Foreskin melanocyte (primary cell): ENCODE measurements at places on chromosomes 12 and 14.

DNA sequence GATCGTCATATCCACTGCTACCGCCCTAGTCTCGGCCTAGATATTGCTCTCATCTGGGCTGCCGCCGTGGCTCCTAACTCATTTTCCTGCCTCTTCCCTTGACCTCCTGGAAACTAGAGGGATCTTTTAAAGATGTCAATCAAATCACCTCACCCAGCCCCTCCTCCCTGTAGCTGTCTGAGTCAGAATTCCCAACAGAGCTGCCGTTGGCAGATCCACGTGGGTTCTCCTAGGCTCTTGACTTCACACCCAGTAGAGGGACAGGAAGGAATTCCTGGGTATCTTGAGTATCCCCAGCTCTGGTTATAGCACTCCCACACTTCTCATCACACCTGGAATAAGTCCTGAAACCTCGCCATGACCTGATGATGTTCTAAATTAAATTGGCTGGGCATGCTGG is 11.9 kb downstream of the TGFB3 start:
- no peak for DNase-seq

GRCh38 chr12:33265033-33265731 is 174.4 kb downstream of the SYT10 start:
- DNase-seq: no peak

GRCh38 chr12:132356691-132357622 is 27.6 kb upstream of the GALNT9 start:
- DNase-seq: no peak

DNA sequence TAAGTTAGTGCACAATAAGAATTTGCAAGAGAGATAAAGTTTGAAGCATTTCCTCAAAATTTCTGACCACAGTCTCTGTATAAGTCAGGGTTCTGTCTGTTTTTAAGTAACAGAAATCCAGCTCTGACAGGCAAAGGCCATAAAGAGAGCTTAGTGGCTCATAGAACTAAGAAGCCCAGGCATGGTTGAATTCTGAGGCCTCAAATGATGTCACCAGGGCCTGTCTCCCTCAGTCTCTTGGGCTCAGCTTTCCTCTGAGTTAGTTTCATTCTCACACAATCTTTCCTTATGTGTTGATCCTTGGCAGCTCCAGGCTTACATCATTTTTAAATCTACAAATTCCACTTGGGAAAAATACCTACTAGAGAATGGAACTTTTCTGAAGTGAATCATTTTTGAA is 173.4 kb upstream of the ATP2B1 start:
- no peak for DNase-seq

- peak; percentile 11 for DNase-seq
Measured at GRCh38 chr12:46933947-46934346, 108.2 kb upstream of the SLC38A4 start.

- DNase-seq: peak; percentile 4
Measured at GRCh38 chr14:89598548-89599186, 181.6 kb upstream of the FOXN3 start.

GRCh38 chr12:51974646-51975045 is 23.1 kb downstream of the ACVR1B start:
- DNase-seq: no peak

GRCh38 chr14:98913967-98914650 is 357.9 kb downstream of the BCL11B start:
- DNase-seq: peak; percentile 88

- DNase-seq: peak; percentile 92
Measured at GRCh38 chr12:120286768-120287490, 4.8 kb downstream of the RNU4-2 start.

DNA sequence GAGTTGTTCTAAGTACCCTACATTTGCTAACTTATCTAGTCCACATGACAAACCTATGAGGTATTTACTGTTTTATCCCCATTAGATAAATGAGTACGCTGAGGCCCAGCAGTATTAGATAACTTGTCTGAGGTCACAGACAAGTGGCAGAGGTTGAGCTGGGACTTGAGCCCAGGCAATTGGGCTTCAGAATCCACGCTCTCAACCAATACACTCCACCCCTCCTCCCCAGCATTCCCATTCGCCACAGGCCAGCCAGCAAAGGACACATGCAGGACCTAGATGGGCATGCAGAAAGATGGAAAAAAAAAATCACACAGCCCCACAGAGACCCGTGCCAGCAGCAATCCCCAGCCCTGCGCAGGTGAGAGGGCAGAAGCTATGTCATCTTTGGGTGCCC is 12.4 kb downstream of the HDAC7 start:
- DNase-seq: no peak

DNA sequence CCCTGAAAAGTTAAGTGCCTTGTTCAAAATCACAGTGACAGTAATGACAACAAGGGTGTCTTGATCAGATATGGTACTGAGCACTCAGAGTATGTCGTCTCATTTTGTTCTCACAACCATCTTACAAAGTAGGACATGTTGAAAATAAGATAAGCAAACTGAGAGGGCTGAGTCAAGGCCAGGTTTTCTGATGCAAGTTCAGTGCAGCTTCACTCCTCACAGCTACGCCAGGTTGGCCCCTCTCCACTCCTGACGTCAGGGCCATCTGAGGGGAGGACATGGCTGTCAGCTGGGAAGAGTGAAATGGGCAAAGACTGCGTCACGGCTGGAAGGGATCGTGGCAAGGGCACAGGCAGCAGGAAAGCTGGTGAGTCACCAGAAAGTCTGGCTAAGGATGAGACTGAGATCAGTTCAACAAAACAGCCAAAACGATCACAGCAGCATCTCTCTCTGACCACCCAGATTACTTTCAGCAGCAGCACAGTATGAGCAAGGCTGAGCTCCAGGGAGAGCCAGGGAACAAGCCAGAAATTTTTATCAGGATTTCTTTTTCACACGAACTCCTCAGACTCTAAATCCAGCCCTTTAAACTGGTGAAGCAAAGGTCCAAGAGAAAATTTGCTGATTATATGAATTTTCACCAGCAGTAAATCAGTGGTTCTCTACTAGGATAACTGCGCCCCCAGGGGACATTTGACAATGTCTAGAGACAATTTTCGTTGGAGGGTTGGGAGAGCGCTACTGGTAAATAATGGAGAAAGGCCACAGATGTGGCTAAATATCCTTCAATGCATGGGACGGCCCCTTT is 297.9 kb upstream of the AMIGO2 start:
- no peak for DNase-seq
